Mammary epithelial cell (primary cell): ENCODE measurements at places on chromosomes 7 and 10.

- no peak for DNase-seq
Measured at GRCh38 chr10:79230850-79231249, 116.4 kb upstream of the PPIF start.

GRCh38 chr7:133367561-133367960 is 114.7 kb downstream of the EXOC4 start:
- no peak for DNase-seq

GRCh38 chr10:95837783-95838182 is 70.0 kb upstream of the CC2D2B start:
- no peak for DNase-seq

DNA sequence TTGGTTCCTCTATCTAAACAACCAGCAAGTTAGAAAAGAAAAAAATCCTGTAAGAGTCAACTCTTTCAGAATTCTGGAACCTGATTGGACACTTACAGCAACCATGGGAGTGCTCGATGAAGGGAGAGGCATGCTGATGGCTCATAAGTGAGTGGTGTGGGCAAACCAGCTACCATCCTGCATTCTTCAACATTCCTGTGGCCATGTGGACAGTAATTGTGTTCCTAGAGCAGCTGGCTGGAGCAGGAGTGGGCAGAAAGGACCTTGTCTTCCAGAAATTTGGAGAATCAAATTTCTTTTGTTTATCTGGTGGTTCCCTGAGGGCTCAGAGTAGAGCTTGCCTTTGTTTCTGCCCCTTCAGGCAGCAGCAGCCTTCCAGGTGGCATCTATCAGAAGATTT is 22.5 kb upstream of the MYL7 start:
- peak; percentile 89 for DNase-seq

- DNase-seq, result peak; percentile 34
Measured at GRCh38 chr7:103447073-103447960, 1.3 kb upstream of the SLC26A5 start.

- DNase-seq, result no peak
Measured at GRCh38 chr7:13155188-13155587, 467.8 kb downstream of the ARL4A start.

DNA sequence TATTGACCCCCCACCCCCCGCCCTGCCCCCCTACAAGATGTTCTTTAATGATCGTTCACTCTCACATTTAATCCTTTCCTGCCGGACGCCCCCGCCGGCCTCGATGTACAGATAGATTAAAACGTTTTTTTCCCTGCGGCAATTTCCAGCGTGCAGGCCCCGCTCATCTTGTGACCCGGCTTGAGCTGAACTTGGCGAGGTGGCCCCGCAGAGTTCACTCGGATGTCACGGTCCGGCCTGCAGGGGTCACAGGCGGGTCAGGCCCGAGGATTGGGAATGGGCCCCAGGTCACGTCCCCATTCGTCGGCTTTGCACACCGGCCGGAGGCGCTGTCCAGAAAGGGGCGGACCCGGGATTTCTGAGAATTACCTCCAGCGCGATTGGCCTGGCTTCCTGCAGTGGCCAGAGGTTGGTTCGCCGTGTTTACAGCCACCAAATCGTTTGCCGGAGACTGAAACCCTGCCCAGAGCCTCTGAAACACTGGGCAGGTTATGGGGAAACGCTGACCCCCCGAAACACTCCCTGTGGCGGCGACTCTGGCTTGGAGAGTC is 1.9 kb upstream of the CYP26A1 start:
- no peak for DNase-seq

GRCh38 chr10:113720386-113720785 is 31.1 kb upstream of the PLEKHS1 start:
- no peak for DNase-seq

GRCh38 chr10:5269791-5270190 is 73.2 kb downstream of the AKR1C4 start:
- DNase-seq, result no peak

DNA sequence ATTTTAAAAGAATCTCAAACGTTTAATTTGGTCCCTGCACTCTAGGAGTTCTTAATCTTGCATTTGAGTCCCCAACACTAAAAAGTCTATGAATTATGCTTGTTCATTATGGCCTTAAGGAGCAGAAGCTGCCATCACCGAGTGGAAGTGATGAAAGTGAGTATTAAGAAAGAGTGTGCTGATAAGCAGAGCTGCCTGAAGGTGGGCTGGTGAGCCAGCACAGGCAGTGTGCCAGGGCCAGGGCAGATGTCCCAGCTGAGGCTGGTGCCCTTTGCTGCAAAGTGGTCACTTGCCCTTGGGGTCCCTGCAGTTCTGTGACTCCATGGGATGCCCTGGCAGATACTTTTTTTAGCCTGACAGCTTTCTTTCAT is 72.9 kb upstream of the LOXL4 start:
- no peak for DNase-seq

DNA sequence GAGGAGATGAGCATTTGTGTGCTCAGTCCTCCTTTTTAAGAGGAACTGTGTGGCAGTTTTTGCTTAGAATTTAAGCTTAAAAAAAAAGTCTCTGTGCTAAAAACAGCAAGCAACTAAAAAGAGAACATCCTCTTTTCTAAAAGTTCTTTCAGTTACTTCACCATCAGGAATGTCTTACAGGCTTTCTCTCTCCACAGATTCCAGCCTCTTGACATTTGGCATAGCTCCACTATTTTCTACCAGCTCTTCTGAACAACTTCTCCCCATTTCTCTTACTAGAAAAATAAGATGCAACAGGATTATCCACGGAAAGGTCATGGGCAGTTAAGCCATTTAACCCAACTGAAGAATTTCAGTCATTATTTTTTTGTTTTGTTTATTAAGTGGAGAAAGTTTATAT is 13.2 kb downstream of the PCLO start:
- DNase-seq, result no peak

DNA sequence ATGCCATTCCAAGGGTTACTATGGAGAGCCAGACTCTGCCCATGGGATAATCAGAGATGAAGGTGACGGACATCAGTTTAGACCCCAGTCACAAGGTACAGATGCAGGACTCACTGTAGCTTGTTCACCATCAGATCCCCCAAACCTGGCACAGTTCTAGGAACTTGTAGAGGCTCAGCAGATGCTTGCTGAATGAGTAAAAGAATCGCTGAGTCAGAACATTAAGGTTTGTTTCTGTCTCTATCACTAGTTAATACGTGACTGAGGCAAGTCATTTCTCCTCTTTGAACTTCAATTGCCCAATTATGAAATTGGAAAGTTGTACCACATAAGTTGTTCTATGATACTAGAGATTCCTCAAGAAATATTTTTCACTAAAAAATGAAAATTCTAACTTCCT is 65.1 kb downstream of the PPP1R3C start:
- DNase-seq, result peak; percentile 66

- no peak for DNase-seq
Measured at GRCh38 chr10:47365431-47366180, 17.4 kb downstream of the RBP3 start.

- peak; percentile 79 for DNase-seq
Measured at GRCh38 chr10:99775850-99776249, 6.6 kb upstream of the ABCC2 start.

GRCh38 chr7:133491846-133492652 is 239.2 kb downstream of the EXOC4 start:
- peak; percentile 88 for DNase-seq

DNA sequence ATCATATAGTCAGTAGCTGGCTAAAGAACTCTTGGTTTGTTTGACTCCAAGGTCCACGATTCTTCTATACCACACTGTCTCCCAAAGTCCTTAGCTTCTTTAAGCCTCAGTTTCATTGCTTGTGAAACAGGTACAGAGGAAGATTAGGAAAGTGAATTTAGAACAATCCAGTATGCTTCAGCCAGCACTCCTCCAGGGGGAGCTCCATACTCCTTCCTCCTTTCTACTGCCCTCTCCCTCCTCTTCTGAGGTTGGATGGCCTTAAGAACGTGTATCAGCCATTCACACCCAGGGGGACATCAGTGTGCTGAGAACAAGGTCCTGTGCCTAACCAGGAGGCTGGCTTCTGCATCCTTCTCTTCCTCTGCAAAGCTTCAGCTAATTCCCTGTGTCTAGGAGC is 54.8 kb upstream of the CALD1 start:
- DNase-seq, result peak; percentile 40

- no peak for DNase-seq
Measured at GRCh38 chr7:26995666-26996065, 100.1 kb downstream of the HOXA1 start.

GRCh38 chr7:117051808-117052207 is 98.5 kb downstream of the ST7 start:
- no peak for DNase-seq

- no peak for DNase-seq
Measured at GRCh38 chr10:71657604-71658466, 61.7 kb downstream of the C10orf105 start.

GRCh38 chr10:1093696-1094095 is 37.5 kb downstream of the WDR37 start:
- no peak for DNase-seq

- DNase-seq, result peak; percentile 7
Measured at GRCh38 chr7:18064242-18064838, 36.7 kb upstream of the PRPS1L1 start.

DNA sequence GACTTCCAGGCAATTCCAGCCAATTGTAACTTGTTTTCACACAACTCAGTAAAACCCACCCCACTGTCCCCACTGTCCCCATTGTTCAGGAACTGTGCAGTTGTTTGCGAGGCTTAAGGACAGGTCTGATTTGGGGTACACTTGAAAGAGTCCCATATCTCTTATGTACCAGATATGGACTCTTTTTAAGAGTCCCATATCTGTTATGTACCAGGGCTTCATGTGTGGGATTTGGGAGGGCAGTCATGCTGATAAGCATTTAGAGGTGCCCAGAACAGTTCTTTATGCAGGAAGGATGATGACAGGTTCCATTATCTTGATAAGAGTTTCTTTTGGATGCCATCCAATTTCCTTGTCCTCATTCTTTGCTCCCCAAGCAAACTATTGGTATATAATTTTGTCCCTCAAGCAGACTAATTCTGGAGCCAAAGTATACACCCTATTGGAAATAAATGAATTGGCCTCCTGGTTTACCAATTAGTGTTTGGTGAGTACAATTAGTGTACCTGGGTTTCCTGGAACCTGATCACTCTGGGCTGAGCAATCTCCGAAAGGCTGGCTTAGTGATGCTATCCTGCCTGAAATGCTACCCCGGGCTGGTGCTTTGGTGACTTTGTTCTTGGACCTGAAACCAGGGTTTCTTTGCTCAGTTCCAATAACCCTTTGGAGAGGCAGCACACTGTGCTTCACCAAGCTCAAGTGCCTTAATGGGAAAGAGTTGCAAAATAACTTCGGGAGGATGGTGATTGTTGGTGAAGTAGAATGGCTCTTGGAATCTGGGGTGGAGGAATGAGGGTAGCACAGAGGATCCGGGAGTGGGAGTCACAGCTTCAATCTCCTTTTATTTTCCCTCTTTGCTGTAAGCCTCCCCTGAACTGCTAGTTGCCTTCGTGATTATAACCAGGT is 6.2 kb upstream of the DMBT1 start:
- no peak for DNase-seq

DNA sequence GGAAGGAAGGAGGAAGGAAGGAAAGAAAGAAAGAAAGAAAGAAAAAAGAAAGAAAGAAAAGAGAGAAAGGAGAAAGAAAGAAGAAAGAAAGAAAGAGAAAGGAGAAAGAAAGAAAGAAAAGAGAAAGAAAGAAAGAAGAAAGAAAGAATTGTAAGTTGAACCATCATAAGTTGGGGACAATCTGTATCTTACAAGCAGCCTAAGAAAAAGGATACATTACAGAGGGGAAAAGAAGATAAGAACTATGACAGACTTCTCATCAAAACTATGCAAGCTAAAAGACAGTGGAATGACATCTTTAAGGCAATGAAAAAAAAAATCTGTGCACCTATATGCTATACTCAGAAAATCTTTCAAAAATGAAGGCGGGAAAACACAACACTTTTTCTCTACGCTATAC is 50.3 kb upstream of the SP4 start:
- no peak for DNase-seq

GRCh38 chr7:115722302-115722977 is 308.1 kb downstream of the TFEC start:
- no peak for DNase-seq
